Activated naive CD4-positive, alpha-beta T cell treated with Interleukin-2 at 50 U/mL for 16 hours (primary cell): ENCODE measurements at places on chromosomes 3 and 15.
A peak's percentile ranks its signal among the peaks of the same experiment; 100 is the strongest.

DNA sequence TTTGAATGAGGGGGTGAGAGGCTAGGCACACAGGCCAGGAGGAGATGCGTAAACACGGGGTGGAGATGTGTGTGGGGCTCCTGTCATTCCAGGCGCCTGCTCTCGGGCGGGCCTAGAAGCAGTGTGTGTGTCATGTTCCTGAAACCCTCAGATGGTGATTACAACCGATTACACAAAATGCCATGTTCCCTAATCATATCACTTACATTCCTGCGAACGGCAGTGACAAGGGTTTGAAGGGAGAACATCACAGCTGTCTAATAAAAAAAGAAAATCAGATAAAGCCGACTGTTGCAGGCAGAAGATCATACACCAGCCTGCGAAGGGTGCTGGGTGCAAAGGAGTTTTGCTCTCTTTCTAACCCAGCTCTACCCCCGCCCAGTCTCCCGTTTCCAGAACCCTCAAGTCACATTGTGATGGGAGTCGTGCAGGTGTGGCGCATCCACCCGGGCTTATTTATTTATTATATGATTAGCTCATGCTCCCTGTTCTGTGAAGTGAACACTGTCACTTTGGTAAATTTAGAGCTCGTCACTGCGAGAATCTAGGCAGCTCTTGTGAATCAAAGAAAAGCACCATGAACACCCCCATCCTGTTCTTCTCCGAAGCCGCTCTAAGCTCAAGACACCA lies 140.3 kb downstream of the NR2F2 start:
- no peak for DNase-seq

DNA sequence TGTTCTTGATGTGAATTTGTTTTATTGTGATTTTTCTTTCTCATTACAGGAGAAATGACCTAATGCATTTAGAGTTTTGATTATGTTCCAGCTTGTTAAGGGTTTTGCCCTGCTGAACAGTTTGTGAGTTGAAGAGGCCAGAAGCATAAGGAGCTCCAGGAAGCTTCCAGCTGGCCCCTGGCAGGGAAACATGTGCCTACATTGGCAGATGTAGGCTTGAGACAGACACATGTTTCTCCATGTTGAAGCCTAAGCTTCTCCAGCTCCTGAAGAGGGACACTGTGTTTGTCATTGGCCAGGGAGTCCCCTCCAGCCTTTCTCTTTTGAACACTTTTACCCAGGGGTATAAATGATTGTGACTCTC lies 88.4 kb downstream of the ASB7 start:
- no peak for DNase-seq

DNA sequence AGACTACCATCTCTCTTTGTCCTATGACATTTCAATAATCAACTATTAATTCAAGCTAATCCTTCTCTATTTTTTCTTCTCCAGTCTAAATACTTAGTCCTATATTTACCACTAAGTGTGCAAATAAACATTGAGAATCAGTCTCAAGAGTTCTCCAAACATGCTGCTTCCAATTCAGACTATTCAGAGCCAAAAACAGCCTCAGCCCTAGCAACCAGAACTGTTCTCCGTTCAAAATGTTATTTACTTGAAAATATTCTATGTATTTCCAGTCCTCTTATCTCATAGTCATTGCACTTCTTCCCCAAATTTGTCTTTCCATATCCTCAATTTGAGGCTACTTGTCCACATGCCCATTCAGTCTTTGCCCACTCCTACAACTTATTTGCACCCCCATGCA lies 805.5 kb downstream of the IGSF11 start:
- no peak for DNase-seq

GRCh38 chr3:27719314-27720003 lies 2.7 kb downstream of the EOMES start:
- no peak for DNase-seq

- DNase-seq, result peak; percentile 71
Observed at GRCh38 chr15:45635191-45635638, 386 bp downstream of the SQOR start.

GRCh38 chr3:134650431-134651346 lies at the start of gene KY:
Gene KY, minus strand, starts transcription at chr3:134651022. Its CDS starts 62 bp downstream, at chr3:134650960.
- no peak for DNase-seq

GRCh38 chr15:99452010-99452409 lies 113.8 kb upstream of the MEF2A start:
- no peak for DNase-seq

- DNase-seq, result no peak
Observed at GRCh38 chr15:63276342-63277037, 915 bp upstream of the APH1B start.

GRCh38 chr3:134802428-134803050 lies 7.5 kb downstream of the EPHB1 start:
- DNase-seq, result no peak

DNA sequence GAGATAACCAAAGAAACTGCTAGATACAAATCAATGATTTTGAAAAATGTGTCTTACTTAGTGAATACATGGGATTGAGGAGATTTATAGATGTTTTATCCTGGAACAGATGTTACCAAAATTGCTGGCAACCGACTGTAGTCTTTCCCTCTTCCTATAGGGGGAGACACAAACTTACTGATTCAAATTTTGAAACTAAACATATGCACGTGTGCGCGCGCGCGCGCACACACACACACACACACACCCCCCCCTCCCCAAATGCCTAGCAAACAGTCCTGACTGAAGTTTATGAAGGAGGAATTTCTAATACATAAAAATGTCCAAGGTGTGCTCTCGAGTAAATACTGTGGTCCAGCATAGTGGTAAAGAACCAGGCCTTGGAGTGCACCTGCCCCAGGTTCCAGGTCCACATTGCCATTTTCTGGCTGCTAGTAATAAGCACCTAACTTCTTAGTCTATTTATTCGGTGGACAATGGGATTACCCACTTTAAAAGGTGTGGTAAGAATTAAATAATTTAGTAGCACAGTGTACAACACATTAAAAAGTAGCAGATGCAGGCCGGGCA lies 18.5 kb upstream of the C3orf62 start:
- peak; percentile 7 for DNase-seq

DNA sequence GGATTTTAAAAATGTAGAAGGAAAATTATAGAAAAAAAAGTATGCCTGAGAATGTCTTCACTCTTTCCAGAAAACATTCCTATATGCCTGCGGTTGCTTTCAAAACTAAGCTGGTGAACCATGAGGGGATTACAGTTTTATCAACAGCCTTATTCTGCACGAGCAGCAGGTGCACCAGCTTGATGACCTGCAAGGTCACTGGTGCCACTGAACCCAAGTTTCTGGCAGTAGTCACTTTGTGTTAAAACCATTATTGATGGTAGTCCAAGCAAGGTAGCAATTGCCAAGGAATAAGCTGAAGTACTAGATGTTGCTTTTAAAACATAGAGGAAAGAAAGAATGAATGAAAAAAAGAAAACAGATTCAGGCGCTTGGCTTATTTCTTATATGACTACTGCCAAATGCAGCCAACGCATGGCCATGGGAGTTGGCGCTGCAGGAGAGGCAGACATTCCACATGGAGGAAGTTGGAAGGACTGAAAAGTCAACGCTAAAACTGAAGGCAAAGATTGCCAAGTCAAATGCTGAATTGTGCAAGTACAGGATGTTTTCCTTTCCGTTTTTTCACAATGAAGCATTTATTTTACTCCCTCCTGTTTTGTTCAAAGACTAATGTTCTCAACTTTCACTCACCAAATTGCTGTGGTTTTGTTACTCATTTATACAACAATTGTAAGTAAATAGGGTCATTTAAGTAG lies 601.4 kb downstream of the CADM2 start:
- no peak for DNase-seq

GRCh38 chr15:68229386-68230156 lies at the start of gene CLN6:
Gene CLN6, minus strand, starts transcription at chr15:68229728. Its CDS starts 144 bp downstream, at chr15:68229584.
- DNase-seq, result peak; percentile 83

DNA sequence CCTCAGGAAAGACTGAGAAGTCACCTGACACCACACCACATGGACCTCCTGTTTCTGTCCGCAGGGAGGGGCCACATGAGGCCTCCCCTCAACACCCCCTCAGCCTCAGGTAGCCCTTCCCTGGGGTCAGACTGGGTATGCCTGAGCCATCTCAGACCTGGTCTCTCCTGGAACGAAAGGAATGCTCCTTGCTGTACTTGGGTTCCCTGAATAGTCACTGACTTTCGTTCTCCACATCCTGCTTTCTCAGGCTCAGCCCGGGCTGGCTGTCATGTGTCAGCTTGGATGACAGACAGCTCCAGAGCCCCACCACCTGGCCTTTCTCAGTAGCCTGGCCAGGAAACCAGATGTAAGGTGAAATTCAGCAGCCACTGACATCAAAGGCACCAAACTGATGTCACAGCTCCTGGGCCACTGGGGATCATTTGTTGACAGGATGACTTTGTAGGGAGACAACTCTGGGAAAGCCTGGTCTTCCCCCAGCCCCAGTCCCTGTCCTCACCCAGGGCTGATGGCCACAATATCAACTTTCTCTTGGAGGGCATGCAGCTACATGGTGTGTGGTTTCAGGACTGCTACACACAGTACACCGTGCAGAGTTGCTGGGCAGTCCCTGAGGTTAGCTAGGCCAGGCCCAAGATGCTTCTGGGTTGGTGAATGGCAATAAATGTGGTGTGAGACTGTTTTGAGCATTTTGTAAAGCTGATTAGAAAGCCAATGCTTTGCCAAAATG lies 141.4 kb upstream of the MRPS22 start:
- DNase-seq, result no peak

GRCh38 chr3:69409011-69409410 lies 23.1 kb upstream of the FRMD4B start:
- no peak for DNase-seq

- DNase-seq, result no peak
Observed at GRCh38 chr15:38471974-38472373, 18.0 kb downstream of the FAM98B start.

DNA sequence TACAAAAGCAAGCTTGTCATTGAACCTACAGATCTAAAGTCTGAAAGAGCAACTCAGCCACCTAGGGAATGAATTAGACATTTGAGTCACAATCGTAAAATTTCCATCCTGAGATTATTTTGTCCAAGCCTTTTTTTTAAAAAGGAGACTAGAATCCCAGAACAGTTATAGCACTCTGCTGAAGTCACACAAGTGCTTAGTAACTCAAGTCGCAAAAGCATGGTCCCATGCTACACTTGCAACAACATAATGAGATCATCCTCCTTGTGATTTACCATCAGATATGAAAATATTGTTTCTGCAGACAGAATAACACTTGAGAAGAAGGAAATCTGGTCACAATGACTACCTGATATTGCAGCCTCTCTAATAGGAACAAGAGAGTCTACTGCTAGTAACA lies 106.7 kb downstream of the ZIC4 start:
- DNase-seq, result no peak

- DNase-seq, result no peak
Observed at GRCh38 chr3:158420654-158421396, 150.2 kb upstream of the MLF1 start.

DNA sequence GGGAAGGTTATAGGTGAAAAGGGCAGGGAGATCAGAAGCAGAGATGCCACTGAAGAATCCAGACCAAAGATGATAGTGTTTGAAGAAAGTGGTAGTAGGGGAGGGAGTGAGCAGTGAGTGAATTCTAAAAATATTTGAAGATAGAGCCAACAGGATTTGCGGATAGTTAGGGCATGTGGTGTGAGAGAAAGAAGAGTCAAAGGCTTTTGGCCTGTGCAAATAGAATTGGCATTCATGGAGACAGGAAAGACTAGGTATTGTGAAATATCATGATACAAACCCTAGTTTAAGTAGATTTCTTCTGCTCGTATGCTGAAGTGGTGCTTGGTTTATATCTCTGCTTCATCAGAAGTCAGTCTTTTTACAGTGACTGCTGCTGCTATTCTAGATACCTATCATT lies 224.2 kb upstream of the CFAP20DC start:
- DNase-seq, result no peak

DNA sequence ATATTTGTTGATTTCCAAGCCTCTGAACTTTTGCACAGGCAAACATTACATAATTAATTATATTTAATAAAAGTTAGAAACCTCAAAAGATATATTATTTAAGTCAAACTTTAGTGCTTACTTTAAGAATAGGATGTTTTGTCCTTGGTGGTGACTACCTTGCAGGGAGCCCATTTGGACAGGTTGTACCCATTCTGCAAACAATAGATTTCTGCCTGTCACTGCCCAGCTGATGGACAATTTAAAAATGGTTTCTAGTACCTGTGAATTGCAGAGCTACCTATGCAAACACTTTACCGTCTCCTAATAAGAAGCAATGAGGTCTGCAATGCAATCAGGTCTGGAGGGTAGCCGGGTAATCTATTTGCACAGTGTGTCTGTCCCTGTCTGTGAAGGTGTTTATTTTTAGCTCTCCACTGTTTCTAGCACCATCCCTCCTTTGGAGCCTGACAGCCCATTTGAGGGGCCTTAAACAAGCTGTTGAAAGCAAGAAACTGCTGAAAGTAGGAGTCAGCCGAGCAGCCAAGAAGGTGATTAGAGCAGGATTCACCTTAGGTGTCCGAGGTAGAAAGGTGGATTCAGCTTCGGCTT lies 556.2 kb upstream of the CFAP20DC start:
- DNase-seq, result no peak

- DNase-seq, result no peak
Observed at GRCh38 chr15:100461049-100461448, 67.7 kb downstream of the CERS3 start.

DNA sequence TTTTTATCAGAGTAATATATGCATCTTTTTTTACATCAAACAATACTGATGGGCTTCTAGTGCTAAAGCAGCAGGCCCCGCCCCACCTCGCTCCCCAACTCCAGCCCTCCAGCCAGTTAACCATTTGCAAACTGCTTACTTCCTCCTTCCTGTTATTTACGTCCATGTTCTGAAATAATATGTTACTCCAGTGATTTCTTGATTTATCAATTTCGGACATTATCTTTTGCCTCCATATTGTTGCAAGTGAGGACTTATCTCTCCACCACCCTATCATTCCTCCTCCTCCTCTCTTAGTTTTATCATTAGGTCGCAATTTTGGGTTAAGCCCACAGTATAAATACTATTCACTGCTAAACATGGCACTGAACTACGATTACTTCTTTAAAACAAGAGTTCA lies 39.5 kb downstream of the ZNF710 start:
- no peak for DNase-seq

DNA sequence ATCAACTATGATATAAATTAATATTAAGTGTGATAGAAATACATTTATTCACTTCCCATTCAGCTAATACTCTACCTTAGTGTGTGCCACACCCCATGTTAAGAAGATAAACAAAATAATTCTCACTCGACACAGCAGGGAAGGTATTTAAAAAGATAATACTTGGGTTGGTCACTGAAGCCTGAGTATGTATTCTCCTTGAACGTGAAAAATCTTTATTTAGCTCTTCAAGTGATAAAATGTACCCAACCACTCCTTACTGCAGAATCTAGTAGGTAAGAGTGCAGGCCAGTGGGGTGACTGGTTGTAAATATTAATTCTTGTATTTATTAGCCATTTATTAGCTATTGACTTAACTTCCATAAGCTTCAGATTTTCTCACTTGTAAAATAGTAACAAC lies 372.7 kb upstream of the THBS1 start:
- DNase-seq, result no peak

- DNase-seq, result no peak
Observed at GRCh38 chr3:125058959-125059358, 3.2 kb upstream of the HEG1 start.

GRCh38 chr15:59274126-59274970 lies 67.7 kb downstream of the LDHAL6B start:
- DNase-seq, result no peak

GRCh38 chr3:23165571-23165970 lies 37.6 kb upstream of the UBE2E2 start:
- DNase-seq, result no peak

GRCh38 chr3:195908694-195909581 lies 587 bp upstream of the TNK2 start:
- peak; percentile 33 for DNase-seq
